ENCODE measurements at places on chromosomes 12 and 14. TPM values are rescaled to one million over a fixed set of nuclear protein-coding genes. Genes with fewer than 3 reads are reported as not detected.

GRCh38 chr12:6183689-6184428 is 16.3 kb upstream of the CD9 start:
- no peaks in the 10 kb centered on the region for H3K27me3 ChIP-seq
- no peaks in the 10 kb centered on the region for H3K36me3 ChIP-seq
- H3K27ac ChIP-seq = peak overlapping the region; percentile 14
- H3K4me3 ChIP-seq = no peak overlapping the region

STAC3 gene
- 0.96 TPM for total RNA-seq

DNA sequence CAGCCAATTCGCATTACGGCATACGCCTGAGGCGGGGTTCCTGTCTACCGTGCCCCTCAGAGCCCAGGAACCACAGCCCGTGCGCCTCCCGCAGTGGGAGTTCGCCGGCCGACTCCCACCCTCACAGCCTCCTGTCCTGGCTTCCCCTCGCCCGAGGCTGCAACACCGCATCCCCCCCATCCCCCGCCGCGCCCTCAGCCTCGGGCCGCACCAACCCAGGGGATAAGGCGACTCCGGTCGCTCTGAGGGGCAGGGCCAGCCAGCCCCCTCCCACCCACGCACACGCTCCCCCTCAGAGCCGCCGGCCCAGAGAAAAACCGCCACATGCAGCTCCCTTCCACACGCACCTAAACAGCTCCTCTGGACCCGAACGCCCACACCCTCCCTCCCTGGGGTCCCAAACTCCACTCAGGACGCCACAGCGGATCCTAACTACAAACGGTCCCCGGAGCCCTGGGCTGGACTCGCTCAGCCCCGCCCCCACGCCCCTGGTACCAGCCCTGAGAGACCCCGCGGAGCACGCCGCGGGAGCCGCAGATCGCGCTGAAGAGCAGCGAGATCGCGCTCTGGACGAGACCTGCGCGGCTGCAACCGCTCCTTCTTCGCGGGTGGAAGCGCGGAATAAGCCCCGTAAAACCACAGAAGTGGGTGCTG is at the start of gene C14orf39:
C14orf39 (minus strand) TSS at position 466 of the 654 bp plus-strand sequence. CDS start 985 bp downstream, outside the sequence.
- H3K27ac ChIP-seq = no peak within 1 kb of the TSS
- peaks cover 48% of the 10 kb centered on the region for H3K27me3 ChIP-seq
- DNase-seq = no peak
- H3K4me3 ChIP-seq = no peak within 1 kb of the TSS
- no peaks in the 10 kb centered on the region for H3K36me3 ChIP-seq

DNA sequence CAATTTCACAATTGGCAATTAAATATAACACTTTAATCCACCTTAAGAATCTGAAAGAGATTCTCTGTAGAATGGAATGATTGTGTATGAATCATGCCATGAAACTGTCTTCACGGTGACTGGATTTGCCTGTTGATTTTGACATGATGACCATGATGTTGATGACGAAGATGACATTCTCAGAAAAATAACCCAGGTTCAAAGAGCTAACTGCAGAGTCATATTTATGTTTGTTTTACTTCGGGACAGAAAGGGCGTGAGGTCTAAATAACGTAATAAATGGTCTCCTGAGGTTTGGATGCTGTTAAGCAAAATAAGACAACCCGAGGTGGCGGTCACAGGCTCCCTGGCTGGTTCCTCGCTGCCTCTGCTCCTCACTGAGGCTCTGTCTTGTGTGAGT is 532.0 kb downstream of the TMEM121 start:
- no peak overlapping the region for H3K27ac ChIP-seq
- H3K4me1 ChIP-seq = no peaks in the 10 kb centered on the region
- no peak for DNase-seq
- H3K36me3 ChIP-seq = no peaks in the 10 kb centered on the region

GRCh38 chr12:30201301-30202160 is 417.8 kb upstream of the TMTC1 start:
- H3K4me1 ChIP-seq = peaks cover 12% of the 10 kb centered on the region
- DNase-seq = no peak
- no peaks in the 10 kb centered on the region for H3K36me3 ChIP-seq
- no peak overlapping the region for H3K27ac ChIP-seq
- H3K4me3 ChIP-seq = peak overlapping the region; percentile 39

OTOGL gene
- 0.74 TPM for total RNA-seq

GRCh38 chr12:85076688-85077430 is 40.7 kb downstream of the LRRIQ1 start:
- no peak overlapping the region for H3K27ac ChIP-seq
- no peaks in the 10 kb centered on the region for H3K36me3 ChIP-seq
- no peak overlapping the region for H3K4me3 ChIP-seq
- no peak for DNase-seq
- no peaks in the 10 kb centered on the region for H3K27me3 ChIP-seq

DNA sequence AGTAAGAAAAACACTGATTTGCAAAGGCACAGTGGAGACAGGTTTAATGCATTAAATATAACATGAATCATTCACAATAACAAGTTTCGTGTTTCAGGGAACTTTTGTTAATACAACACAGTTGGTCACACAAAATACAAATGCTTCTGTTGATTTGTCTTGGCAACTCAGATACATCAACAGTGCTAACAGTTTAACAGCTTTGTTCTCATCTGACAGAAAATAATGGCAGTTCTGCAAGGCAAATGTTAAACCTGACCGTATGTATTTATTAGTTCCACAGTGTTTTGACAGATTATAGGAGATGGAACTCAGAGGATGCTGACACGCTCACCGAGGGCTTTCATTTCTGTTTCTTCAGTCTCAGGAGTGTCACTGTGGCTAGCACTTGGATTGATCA is 350.7 kb downstream of the PRKD1 start:
- H3K27ac ChIP-seq = no peak overlapping the region
- no peaks in the 10 kb centered on the region for H3K4me1 ChIP-seq
- DNase-seq = no peak

Data from heart right ventricle (tissue), 16 donors.